ENCODE measurements at places on chromosomes 2 and 18.

DNA sequence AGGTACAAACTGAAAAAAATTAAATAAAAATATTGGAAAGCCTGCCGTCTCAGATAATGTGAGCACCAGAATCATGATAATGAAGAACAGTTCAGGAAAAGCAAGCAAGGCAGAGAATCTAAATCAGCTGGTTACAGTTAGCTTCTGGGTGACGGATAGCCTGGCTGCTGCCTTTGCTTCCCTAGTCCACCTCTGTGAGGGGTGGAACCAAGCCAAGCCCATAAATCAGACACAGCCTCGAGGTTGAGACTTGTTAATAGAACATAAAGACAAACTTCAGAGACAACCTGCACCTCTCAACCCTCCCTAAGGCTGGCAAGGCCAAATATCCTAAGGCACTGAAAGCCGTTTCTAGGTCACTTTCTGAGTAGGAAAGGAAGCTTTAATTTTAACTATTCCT lies 334.7 kb upstream of the SLC39A10 start:
- ATAC-seq, result peak; percentile 94

DNA sequence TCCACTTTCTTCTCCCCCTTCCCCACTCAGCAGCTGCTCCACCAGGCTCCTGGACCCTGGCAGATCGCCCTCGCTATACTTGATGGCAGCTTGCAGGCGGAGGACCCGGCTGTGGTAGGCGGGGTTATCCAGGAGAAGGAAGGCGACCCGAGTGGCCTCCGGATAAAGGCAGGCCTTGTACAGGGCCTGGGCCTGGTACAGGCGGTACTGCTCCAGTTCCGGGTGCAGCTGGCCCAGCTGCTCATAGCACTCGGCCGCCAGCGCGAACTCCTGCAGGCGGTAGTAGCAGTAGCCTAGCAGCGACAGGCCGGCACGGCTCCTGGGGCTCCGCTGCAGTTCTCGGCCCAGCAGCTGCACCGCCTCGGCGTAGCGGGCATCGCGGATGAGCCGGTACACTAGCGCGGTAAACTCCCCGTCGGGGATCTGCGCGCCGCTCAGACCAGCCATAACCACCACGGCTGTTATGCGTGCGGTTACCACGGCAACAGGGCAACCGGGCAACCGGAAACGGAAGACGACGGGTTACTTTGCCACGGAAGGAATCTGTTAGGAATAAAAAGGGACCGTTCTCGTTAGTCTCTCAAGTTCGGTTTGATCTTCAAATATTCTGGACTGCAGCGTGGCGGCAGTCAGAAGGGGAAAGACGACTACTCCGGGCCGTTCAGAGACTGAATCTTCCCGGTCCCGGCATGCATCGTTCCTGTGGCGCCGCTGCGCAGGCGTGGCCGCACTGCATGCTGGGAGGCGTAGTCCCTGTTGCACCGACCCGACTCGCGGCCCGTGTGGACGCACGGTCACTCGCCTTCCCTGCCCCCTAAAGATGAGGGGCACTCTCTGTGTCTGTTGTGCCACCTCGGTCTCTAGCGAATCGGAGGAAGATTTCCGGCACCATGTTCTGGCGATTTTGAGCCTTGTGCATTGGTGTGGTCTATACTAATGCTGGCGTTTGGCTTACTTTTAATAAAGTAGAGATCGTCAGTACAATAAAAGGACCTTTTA lies 226.0 kb downstream of the AGPS start:
- peak; percentile 98 for ATAC-seq

DNA sequence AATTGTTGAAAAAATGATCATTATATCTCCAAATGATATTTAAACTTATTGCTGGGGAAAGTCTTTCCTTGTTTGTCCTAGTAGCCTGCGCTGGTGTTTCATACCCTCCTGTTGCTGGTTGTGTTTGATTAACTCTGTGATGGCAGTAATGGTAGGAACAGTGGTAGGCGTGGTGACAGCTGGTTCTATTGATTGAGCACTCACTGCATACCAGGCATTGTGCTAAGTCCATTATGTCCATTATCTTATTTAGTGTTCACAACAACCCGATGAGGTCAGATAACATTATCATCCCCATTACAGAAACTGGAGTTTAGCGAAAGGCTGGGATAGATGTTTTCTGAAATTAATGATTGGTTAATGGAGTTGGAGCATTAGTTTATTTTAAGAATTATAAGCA lies 77.8 kb upstream of the STON1 start:
- ATAC-seq, result no peak

- ATAC-seq, result peak; percentile 56
Measured at GRCh38 chr18:75173125-75173432, 35.9 kb downstream of the PTGR3 start.

DNA sequence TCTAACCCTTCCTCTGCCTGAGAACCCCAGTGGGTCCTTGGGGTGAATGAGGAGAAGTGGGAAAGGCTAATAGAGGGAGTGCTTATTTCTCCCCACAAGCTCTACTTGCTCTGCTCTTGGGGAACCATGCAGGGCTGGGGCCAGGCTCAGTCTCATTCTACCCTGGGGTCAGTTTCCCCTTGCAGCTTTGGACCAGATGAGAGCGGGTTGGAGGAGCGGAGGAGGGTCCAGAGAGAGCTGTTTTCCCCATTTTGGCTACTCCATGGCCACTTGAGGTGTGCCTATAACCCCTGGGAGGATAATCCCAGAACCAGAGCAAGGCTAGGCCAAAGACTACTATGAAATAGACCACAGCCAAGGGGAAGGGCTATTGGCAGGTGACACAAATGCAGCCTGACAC lies 29.6 kb downstream of the PLB1 start:
- ATAC-seq, result no peak

All from SK-N-SH treated with all-trans-retinoic acid at 6 μM for 48 hours (cell line).